ENCODE measurements at places on chromosomes 13 and 19.

DNA sequence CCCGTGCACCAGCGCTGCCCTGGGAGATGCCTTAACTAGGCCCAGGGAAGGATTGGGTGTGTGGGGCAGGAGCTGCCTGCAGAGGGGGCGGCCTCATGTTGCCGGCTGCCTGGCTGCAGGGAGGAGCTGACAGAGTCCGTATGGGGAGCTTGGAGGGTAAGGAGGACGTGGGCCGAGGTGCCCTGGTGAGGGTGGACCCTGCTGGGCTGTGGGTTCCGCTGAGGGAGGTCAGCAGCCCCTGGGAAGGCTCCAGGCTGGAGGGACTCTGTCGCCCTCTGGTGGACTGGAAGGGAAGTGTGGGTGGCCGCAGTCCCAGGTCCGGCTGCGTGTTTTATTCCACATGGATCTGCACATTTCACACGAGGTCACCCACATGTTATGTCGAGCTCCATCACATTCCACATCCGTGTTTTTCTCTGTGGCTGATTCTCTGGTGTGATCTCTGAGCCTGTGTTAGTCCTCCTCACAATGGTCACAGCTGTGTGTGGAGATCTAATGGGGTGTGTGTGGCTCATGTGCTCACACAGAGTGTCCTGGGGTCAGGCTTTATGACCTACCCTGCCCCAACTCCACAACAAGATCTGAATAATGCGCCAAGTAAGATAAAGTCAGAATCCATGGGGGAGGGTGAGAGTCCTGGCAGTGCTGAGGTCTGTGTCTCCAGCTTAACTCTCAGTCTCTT, 1.8 kb upstream of the CEACAM8 start:
- DNase-seq: no peak

DNA sequence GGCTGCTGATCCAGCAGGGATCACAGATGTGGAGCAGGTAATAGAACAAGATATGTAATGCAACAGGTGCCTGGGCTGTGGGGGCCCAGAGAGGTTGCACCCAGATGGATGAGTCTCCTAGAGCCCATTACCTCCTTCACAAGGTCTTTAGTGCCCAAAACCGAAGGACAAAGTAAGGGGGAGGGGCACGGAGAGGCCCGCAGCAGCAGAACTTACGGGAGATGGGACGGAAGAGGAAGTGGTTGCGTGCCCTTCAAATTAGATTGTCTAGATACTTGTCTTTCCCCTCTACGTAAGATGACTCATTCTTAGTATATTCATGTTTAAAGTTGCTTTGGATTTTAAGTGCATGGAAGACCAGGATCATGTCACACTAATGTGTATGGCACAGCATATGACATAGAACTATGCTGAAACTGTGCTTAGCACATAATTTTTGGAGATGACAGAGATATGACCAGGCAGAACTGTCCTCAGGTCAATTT, 5.7 kb upstream of the MRPS31 start:
- DNase-seq: no peak

GRCh38 chr13:95176611-95177259, 124.5 kb downstream of the ABCC4 start:
- DNase-seq: no peak

DNA sequence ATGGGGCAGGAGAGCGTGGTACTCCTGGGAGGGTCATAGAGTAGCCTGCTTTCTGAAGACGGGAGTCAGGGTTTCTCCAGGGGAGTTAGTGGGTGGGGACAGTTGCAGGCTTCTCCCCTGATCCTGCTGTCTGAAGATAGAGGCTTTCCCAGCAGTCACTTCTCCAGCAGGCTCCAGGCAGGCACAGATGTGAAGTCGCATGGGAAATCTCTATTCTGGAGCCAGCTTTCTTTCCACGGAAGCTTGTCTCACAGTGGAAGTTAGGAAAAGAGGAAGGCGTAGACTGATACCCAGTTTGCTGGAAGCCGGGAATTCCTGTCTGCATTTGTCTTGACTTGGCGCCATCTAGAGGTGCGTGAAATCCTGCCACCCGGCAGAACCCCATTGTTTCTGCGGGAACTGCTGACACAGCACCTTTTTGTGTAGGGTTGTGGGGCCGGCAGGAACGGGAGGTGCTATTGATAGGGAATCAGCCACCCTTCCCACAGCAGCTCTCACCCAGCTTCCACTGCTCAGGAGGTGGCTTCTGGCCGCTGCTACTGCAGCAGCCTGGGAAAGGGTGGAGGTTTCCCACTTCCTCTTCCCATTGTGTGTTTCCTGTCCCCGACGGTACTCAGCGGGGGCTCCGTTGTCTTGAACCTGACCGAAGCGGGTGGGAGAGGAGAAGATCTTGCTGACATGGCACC, 28.5 kb upstream of the NPAS1 start:
- peak; percentile 89 for DNase-seq

GRCh38 chr13:33261387-33262061, 24.0 kb downstream of the STARD13 start:
- DNase-seq: no peak

DNA sequence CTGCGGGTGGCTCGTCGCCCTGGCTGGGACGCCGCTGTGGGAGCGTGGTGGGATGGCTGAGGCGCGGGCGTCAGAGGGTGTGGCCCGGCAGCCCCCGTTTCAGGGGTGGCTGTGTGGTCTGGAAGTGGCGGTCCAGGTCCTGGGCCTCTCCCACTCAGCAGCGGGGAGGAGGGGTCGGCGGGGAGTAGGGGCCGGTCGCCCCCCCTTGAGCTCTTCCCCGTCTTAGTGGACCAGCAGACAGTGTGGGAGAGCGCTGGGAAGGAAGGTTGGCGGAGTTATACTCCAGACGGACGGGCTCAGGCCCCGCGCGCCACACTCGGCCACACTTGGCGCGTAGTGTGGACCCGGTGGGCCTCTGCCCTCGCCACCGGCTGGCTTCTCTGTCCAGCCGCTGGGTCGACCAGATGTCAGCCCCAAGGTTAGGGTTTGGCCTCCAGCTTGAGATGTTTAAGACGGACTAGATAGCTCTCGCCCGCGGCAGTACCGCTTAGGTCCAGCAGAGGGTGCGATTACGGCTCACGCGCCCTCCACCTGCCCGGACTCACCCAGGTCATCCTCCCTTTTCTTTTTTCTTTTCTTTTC, 21.7 kb upstream of the ZNF429 start:
- no peak for DNase-seq

GRCh38 chr19:51513968-51514367, 12.4 kb upstream of the SIGLEC12 start:
- no peak for DNase-seq

GRCh38 chr19:5563935-5564612, 3.7 kb downstream of the TINCR start:
- no peak for DNase-seq

GRCh38 chr13:110471156-110471832, 90.2 kb downstream of the RAB20 start:
- DNase-seq: no peak

- DNase-seq: no peak
These were observed 1.7 kb upstream of the USPL1 start for GRCh38 chr13:30615866-30616541.

DNA sequence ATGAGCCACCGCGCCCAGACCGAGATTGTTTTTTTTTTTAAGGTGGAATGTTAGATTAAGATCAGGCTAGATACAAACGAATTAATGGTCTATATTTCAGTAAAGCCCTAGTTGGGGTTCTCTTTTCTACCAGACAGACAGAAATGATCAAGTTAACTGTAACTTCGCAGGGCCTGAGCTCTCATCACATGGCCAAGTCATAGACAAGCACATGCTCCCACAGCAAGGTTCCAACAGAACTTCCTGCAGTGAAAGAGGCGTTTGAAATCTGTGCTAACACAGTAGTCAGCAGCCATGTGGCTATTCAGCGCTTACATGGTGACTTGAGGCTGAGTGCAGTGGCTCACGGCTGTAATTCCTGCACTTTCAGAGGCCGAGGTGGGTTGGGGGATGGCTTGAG, 34.7 kb upstream of the SEMA6B start:
- no peak for DNase-seq

- DNase-seq: no peak
These were observed 53.9 kb upstream of the KLHL1 start for GRCh38 chr13:70162141-70162540.

DNA sequence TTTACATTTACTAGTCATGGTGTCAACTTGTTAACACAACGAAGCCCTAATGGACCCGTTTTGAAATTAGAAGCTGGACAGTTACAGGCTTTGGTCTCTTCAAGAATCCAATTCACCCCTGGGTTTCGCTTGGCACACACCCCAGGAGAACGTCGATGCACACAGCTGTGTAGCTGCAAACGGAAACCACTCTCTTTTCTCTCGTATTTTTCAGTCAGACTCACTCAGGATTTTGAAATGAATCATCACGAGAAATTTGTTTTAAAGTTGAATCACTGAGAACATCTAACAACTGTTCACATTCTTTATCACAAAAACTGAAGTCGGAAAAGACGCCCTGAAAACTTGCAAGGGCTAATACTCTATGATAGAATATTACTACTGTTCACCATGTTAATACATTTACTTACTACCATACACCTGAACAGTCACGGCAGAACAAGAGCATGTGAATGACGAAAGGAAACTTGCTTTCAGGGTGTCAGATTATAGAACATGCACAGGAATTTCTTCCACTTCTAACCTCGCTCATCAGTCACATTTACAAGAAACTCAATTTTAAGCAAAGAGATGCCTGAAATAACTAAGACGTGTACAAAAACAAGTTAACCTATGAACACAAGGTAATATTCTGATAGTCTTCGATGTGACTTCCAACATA, 4.7 kb downstream of the PNMA8A start:
- DNase-seq: no peak

- DNase-seq: no peak
These were observed 95.2 kb upstream of the CLDN10 start for GRCh38 chr13:95457294-95457693.

GRCh38 chr13:28000567-28000966, 12.1 kb upstream of the URAD start:
- DNase-seq: no peak

GRCh38 chr13:94480672-94481145, 1.2 kb upstream of the DCT start:
- no peak for DNase-seq

GRCh38 chr13:68588623-68589022, 1358.5 kb upstream of the PCDH9 start:
- no peak for DNase-seq

DNA sequence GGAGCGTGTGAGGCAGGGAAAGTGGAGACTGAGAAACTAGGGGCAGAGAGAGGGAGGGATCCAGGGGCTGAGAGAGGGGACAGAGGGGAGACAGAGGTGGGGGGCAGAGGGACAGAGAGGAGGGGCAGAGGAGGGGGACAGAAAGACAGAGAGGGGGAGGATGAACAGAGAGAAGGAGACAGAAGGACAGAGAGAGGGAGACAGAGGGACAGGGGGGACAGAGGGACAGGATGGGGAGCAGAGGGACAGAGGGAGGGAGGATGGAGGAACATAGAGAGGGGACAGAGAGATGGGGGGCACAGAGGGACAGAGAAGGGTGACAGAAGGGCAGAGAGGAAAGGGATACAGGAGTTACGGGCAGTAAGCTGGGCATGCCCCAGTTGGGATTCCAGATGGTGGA, 14.7 kb upstream of the NANOS2 start:
- DNase-seq: no peak

- DNase-seq: peak; percentile 45
These were observed 41.7 kb upstream of the VSTM2B start for GRCh38 chr19:29483944-29484581.

DNA sequence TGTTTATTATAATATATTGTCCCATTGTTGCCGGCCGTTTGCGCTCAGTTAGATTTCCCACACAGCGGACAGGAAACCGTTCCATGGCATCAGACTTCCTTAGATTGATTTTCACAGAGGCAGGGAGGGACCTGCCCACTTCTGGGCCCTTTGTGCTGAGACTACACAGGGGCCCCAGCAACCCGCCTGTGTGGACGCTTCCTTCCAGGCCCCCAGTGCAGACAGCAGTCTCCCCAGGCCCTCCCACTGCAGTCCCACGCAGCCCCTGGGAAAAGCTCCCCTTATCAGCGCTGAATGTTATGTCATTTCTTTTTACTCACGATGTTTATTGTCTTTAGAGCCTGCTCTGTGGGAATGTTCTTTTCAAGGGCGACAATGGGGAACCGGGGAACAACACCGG, 351.7 kb upstream of the ARGLU1 start:
- DNase-seq: peak; percentile 78

- DNase-seq: no peak
These were observed 60.5 kb downstream of the PCCA start for GRCh38 chr13:100149389-100149788.

GRCh38 chr19:19176950-19177349, 6.9 kb upstream of the MEF2B start:
- no peak for DNase-seq

DNA sequence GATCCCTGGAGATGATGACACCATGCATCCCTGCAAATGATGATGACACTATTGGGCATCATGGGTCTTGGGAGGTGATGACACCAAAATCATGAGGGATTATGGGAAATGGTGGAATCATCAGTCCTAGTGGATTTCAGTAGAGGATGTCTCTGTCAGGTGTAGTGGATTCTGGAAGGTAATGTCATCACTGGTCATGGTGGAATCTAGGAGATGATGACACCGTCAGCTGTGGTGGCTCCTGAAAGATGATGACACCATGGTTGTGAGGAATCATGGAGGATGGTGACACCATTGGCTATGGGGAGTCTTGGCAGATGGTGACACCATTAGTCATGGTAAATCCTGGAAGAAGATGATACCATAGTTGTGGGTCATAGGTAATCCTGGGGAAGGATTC, 11.9 kb downstream of the SHISA7 start:
- no peak for DNase-seq

DNA sequence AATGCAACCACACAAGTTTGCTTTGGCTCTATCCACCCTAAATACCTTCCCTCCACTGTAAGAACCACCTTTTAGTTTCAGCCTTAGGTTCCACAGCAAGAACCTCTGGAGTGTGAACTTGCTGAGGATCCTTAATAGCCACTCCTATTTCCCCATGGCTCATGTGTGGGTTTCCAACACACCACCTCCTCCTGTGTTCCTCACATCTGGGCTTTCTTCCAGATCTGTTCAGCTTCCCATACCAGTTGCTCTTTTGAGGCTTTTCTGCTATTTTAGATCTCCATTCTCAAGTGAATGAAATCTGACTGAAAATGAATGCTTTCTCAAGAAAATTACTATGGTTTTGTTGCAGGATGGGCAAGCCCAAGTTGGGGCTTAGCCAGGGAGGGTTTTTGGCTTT, 104.8 kb upstream of the MIR17HG start:
- no peak for DNase-seq

- no peak for DNase-seq
These were observed 17.8 kb upstream of the ZNF730 start for GRCh38 chr19:23098988-23099387.

GRCh38 chr13:68254151-68254550, 1024.0 kb upstream of the PCDH9 start:
- no peak for DNase-seq

All from coronary artery (tissue), 2 donors.